Astrocyte of the spinal cord (primary cell): ENCODE measurements at places on chromosomes 4 and X.

- DNase-seq: peak; percentile 28
Observed at GRCh38 chr4:146522869-146523205, 1.1 kb upstream of the SLC10A7 start.

GRCh38 chr4:62126064-62126732 lies 926.1 kb downstream of the ADGRL3 start:
- DNase-seq: no peak

- no peak for DNase-seq
Observed at GRCh38 chr4:138658518-138658917, 357.1 kb upstream of the NOCT start.

DNA sequence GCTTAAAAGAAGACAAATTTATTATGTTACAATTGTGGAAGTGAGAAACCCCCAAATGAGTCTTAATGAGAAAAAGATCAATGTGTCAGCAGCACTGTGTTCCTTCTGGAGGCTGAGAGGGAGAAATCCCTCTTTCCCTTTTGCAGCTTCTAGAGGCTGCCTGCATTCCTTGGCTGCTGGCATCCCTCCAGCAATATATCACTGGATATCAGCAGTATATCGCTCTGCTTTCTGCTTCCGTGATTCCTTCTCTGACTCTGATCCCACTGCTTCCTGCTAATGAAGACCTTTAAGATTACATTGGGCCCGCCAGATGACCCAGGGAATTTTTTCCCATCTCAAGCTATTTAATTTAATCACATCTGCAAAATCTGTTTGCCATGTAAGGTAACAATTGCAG lies 1008.0 kb downstream of the RAPGEF2 start:
- no peak for DNase-seq

- DNase-seq: no peak
Observed at GRCh38 chr4:53601251-53601764, 10.0 kb upstream of the LNX1 start.

GRCh38 chr4:8644966-8645752 lies 52.6 kb downstream of the CPZ start:
- DNase-seq: no peak

GRCh38 chr4:45550766-45551366 lies 573.0 kb downstream of the GABRG1 start:
- DNase-seq: no peak

GRCh38 chr4:18082236-18082635 lies 60.7 kb upstream of the LCORL start:
- DNase-seq: no peak

- DNase-seq: peak; percentile 37
Observed at GRCh38 chr4:22969287-22969896, 276.7 kb downstream of the GBA3 start.

- no peak for DNase-seq
Observed at GRCh38 chr4:108042927-108043326, 53.2 kb downstream of the HADH start.

GRCh38 chr4:70603856-70604255 lies 11.8 kb downstream of the AMBN start:
- DNase-seq: no peak

GRCh38 chr4:140267576-140267975 lies 105.9 kb upstream of the SCOC start:
- DNase-seq: no peak

DNA sequence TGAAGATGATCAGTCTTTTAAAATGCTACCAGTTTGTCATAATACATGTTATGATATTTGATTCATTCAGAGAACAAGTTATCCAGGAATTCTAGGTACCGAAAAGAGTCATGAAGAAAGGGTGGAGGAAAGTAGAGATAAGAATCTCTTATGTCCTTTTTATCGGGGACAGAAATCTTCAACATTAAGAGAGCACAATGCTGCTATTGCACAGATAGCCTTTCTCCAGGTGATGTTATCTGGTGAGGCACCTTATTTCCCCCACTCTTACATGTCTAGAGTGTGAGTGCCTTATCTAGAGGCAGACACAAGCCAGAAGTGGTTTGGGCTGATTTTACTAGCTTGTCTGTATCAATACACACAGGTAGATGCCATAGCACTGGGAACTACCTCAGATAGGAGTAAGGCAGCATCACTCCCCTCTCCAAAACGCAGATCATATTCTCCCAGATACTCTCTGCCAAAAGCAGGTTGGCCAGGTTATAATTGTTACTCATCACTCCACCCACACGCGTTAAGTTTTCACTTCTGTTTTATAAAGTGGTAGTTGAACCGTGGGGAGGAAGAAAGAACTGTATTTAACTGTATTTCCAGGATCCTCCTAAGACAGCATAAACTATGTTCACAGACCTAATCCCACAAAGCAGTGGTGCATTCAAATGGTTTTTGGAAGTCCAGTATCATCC lies 38.4 kb downstream of the AREG start:
- DNase-seq: no peak

- no peak for DNase-seq
Observed at GRCh38 chrX:129773649-129774458, 5.9 kb upstream of the SASH3 start.

DNA sequence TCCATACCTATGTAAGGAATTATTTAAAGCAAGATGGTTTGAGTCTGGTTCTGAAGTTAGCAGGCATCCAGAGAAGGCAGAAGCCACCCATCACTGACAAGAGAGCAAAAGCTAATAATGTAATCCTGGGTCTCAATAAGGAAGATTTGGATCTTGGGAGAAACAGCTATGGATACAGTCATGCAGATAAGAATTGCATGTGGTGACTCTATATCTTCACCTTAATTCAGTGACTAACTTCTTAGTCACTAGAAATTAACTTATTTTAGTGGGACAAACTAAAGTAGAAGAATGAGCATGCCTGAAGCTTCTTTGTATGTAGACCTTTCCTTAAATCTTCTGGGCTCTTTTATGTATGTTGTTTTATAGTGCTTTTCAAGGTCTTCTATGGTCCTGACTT lies 66.6 kb downstream of the ATP10D start:
- peak; percentile 56 for DNase-seq

DNA sequence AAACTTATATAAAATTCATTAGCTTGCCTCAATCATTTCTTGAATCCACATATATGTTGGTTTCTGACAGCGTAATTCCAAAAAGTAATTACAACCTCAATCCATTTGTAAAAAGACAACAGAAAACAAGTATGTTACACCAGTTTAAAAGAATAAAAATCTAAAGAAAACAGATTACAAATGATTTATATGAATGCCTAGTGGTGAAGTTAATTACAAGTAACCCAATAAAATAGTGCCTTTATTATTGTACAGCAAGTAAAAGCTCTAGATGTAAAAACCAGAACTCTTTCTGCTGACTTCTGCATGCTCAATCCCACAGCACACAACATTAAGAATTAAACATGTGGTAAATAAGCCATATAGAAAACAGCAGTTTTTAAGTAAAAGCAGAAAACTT lies 197.8 kb downstream of the MAB21L2 start:
- no peak for DNase-seq

DNA sequence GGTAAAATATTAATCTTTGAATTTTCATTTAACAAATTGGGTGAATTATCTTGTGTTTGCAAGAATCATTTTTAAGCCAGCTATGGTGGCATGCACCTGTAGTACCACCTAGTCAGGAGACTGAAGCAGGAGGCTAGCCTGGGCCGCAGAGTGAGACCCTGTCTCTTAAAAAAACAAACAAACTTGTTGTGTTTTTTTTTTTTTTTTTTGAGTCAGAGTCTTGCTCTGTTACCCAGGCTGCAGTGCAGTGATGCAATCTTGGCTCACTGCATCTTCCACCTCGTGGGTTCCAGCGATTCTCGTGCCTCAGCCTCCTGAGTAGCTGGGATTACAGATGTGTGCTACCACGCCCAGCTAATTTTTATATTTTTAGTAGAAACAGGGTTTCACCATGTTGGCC lies 2.2 kb downstream of the TXLNG start:
- DNase-seq: no peak

DNA sequence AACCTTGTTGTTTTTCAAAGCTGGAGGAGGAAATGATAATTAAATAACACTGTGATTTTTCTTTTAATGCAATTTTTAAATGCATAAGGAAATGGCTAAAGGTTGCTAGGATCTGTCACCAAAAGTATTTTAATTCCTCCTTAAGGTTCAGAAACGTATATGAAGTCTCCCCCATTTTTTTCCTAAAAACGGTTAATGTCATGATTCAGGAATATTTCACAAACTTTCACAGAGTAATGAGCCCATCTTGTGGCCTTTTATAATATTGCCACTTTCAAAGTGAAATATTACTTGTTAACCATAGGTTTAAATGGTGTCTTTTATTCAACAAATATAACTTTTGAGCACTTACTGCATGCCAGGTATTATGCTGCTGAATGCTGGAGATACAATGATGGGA lies 99.5 kb upstream of the USP38 start:
- peak; percentile 2 for DNase-seq

DNA sequence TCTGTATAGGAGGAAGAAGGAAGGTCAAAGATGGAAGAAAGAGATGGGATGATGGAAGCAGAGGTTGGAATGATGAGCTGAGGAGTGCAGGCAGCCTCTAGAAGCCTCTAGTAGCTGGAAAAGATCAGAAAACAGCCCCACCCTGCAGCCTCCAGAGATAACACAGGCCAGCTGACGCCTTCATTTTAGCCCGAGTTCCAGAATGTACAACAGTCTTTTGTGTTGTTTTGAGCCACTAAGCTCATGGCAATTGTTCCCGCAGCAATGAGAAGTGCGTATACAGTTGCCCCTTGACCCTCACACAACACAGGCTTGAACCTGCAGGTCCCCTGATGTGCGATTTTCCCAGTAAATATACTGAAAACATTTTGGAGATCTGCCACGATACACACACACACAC lies 72.0 kb downstream of the WFS1 start:
- no peak for DNase-seq

DNA sequence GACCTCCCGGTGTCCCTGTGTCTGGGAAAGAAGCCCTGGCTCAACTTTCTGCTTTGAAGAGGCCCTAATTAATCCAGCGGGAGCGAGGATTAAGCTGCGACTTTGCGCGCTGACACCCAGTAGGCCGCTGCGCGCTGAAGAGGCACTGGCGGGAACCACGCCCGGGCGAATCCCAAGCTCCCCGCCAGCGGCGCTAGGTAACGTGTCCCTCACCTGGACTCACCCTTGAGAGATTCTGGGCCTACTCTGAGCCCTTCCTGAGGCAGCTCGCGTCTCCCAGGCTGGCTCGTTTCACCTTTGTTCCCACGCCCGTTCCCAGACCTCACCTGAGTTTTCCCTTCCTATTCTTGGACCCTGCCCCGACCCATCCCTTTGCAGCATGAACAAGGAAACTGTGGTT lies 616 bp upstream of the KLHL34 start:
- no peak for DNase-seq

- peak; percentile 91 for DNase-seq
Observed at GRCh38 chr4:128461291-128462102, 173.9 kb upstream of the PGRMC2 start.

DNA sequence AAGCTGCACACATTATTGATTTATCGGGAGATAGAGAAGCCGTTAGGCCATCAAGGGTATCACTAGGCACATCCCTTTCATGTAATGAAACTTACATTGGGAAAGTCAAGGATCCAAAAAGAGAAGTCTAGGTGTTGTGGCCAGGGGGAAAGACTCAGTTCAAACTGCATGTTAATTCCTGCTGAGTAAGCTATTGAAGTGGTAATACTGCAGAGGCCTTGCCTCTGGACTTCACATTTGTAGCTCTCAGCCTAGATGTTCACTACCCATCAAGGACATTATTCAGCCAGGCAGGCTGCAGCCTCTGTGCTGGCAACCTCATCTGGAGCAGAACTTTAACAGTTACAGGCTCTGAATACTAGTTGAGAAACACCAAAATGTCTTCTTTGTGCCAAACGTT lies 2094.5 kb upstream of the AGA start:
- no peak for DNase-seq

DNA sequence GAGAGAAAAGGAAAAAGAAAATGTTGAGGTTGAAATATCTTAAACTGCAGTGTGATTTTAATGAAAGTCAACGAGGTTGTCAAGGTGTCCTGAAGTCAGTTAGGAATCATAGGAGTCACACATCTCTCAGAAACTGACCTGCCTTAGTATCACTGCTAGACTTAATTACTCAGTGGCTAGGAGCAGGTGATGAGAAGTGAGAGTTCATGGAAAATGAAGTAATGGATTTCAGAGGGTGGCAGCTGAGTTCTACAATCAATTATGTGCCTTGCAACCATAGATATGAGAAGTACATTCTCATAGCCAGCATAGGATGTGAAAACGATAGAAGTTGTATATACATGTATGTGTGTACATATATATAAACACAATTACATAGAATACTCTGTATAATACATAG lies 1269.7 kb downstream of the FSTL5 start:
- DNase-seq: no peak

- DNase-seq: no peak
Observed at GRCh38 chrX:105488716-105489115, 268.2 kb upstream of the TEX13A start.

DNA sequence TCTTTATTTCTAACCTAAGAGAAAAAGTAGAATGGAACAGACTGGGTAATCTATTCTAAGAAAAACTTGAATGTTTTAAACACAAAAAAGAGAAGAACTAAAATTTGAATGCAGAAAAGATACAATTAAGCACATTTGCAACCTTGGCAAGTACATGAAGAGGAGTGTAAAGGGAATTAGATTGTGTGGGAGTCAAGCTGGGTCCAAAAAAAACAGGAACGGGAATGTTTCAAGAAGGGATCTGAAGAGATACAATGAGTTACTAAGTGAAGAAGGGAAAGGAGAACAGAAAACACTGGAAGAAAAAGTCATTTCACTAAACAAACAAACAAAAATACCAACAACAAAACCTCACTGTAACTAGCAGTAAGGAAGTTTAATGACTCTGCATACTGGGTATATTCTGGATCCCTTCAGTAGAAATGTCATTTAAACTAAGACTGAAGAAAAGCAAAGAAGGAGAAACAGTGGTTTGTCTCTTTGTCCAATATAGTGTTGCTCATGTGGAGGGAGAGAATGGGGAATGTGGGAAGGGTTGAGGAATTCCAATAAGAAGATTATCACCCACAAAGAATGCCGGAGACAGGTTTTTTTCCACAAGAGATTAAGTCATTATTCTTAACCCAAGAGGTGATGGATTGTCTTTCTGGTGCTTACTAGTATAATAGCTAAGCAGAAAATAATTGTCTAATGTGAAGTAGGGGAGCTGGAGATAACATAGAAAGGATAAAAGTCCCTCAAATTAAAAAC lies 50.4 kb upstream of the PTPN13 start:
- DNase-seq: peak; percentile 46

- no peak for DNase-seq
Observed at GRCh38 chr4:143736861-143737260, 36.4 kb upstream of the FREM3 start.

DNA sequence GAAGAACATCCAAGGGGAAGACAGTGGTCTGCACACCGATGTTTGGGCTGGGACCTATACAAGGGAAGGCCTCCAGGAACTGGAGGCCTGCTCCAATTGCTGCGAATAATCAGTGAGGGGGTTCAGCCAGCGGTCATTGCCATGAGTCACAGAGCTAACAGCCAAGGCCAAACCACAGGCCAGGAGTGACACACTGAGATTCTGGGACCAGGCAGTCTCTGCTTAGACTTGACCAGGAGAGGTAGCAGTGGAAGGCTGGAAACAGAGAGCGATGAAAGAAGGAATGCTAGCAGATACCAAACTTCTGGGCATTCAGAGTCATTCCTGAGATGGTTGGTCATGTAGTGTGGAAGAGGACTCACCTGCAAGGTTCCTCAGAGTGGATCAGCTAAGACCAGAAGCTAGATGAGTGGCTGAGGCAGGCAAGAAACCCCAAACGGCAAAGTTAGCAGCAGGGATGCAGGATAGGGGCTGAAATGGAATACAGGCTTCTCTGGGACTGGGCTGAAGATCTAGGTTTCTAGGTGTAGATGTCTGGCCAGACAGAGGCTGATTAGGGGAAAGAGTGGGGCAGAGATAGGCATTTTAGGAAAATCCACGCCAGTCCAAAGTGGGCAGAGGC lies 54.7 kb downstream of the CNGA2 start:
- DNase-seq: peak; percentile 88
